Bronchus fibroblast of lung (primary cell): ENCODE measurements at places on chromosomes 12 and 14. TPM values are rescaled to one million over a fixed set of nuclear protein-coding genes. Genes with fewer than 3 reads are reported as not detected.

The GPR84 gene
- total RNA-seq: not detected in 2 replicates

The RNASE7 gene
- total RNA-seq: not detected in 2 replicates

The DHRS2 gene
- not detected in 2 replicates for total RNA-seq

The POLE gene
- 22.4 and 25.3 TPM in 2 replicates for total RNA-seq

The STAB2 gene
- total RNA-seq: not detected in 2 replicates

The GLRX5 gene
- 56.0 and 62.5 TPM in 2 replicates for total RNA-seq

The TBC1D30 gene
- 0.34 and 0.45 TPM in 2 replicates for total RNA-seq

The CYP27B1 gene
- total RNA-seq: 0.15 and 1.7 TPM in 2 replicates

The CLEC2D gene
- total RNA-seq: 0.50 and 0.59 TPM in 2 replicates

The KRT8 gene
- 27.1 TPM in 2 replicates for total RNA-seq

The COCH gene
- total RNA-seq: 0.45 and 0.84 TPM in 2 replicates

The TEAD4 gene
- 30.4 and 35.1 TPM in 2 replicates for total RNA-seq

The PPP2R3C gene
- 21.4 and 28.9 TPM in 2 replicates for total RNA-seq

The SLCO1C1 gene
- 1.2 TPM in 1 of 2 replicates, not detected in the other for total RNA-seq
